ENCODE measurements at places on chromosomes 6 and 20. TPM values are rescaled to one million over a fixed set of nuclear protein-coding genes. Genes with fewer than 3 reads are reported as not detected.

- H3K27ac ChIP-seq, result no peak overlapping the region
- no peaks in the 10 kb centered on the region for H3K4me1 ChIP-seq
- no peak for DNase-seq
- H3K27me3 ChIP-seq, result no peaks in the 10 kb centered on the region
These were observed 12.5 kb downstream of the HSF2 start for GRCh38 chr6:122412001-122412400.

GRCh38 chr6:118652051-118652615, 742 bp upstream of the CEP85L start:
- no peaks in the 10 kb centered on the region for H3K36me3 ChIP-seq
- H3K4me1 ChIP-seq, result no peaks in the 10 kb centered on the region
- peak overlapping the region; percentile 93 for H3K27ac ChIP-seq

Gene ENTPD6
- 45.8 TPM for total RNA-seq

DNA sequence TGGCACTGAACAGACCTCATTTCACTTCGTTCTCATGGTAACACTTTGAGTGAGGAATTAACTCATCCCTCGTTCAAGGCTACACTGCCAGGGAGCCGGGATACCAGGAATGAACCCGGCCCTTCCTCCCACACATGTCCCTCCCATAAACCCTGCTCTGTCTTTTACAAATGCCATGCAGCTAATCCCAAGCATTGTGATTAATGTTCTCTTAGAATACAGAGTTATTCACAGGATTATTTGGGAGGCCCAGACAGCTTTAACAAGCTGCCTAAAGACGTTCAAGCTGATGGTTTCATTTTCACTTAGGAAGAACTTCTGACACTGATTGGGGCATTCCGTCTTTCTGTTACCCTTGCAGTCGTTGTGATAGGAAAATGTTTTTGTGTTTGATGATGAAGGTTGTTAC, 42.5 kb upstream of the CD83 start:
- DNase-seq, result no peak
- H3K4me1 ChIP-seq, result no peaks in the 10 kb centered on the region
- no peaks in the 10 kb centered on the region for H3K36me3 ChIP-seq
- H3K4me3 ChIP-seq, result peak overlapping the region; percentile 40

Gene BNIP5
- under 0.01 TPM for total RNA-seq

DNA sequence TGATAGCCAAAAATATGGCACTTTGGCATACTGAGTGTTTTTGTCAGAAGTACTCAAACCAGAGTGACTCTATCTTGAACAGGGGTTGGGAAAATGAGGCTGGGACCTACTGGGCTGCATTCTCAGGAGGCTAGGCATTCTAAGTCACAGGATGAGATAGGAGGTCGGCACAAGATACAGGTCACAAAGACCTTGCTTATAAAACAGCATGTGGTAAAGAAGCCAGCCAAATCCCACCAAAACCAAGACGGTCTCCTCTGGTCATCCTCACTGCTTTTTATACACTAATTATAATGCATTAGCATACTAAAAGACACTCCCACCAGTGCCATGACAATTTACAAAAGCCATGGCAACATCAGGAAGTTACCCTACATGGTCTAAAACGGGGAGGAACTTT, 985.1 kb downstream of the HACE1 start:
- H3K4me3 ChIP-seq, result no peak overlapping the region
- H3K27ac ChIP-seq, result no peak overlapping the region
- no peaks in the 10 kb centered on the region for H3K4me1 ChIP-seq
- no peak for DNase-seq
- no peaks in the 10 kb centered on the region for H3K36me3 ChIP-seq
- no peaks in the 10 kb centered on the region for H3K27me3 ChIP-seq

DNA sequence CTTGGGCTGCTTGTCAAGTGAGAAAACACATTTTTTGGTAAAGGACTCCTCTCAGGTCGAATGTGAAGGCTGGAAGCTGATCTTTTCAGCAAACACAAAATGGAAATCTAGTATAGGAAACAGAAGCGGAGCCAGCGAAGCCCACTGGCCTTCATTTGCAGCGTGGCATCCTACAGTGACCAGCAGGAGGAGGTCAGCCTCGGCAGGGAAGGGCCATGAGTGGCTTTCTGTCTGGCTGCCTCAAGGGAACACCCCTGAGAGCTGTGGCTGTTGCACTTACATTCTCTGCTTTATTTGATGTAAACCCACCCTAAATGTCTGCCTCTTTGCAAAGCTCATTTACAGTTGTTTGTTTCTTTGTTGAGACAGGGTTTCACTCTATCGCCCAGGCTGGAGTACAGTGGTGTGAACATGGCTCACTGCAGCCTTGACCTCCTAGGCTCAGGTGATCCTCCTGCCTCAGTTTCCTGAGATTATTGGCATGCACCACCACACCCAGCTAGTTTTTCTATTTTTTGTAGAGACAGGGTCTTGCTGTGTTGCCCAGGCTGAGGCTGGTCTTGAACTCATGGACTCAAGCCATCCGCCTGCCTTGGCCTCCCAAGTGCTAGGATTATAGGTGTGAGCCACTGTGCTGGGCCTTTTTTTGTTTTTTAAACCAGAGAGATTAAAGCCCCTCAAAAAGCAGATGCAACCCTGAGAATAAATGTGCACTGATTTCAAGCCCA, 322.0 kb upstream of the SOX4 start:
- no peak for DNase-seq
- H3K4me1 ChIP-seq, result no peaks in the 10 kb centered on the region
- H3K27ac ChIP-seq, result no peak overlapping the region
- H3K36me3 ChIP-seq, result no peaks in the 10 kb centered on the region
- no peak overlapping the region for H3K4me3 ChIP-seq
- no peaks in the 10 kb centered on the region for H3K27me3 ChIP-seq

- H3K36me3 ChIP-seq, result no peaks in the 10 kb centered on the region
- DNase-seq, result no peak
- no peak overlapping the region for H3K4me3 ChIP-seq
- no peaks in the 10 kb centered on the region for H3K27me3 ChIP-seq
- no peak overlapping the region for H3K27ac ChIP-seq
These were observed 19.2 kb downstream of the AGPAT4 start for GRCh38 chr6:161254464-161255253.

DNA sequence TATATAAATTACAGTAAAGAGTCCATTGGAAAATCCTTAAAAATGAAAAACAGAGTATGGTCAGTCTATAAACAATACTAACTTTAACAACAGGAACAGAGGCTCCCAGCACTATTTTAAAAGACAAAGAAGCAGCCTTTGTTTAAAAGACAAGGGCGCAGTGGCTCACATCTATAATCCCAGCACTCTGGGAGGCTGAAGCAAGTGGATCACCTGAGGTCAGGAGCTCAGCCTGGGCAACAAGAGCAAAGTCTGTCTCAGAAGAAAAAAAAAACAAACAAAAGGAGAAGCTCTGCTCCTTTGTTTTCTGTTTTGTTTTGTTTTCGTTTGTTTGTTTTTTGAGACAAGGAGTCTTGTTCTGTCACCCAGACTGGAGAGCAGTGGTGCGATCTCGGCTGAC, 89.4 kb downstream of the DTNBP1 start:
- no peak overlapping the region for H3K4me3 ChIP-seq
- H3K36me3 ChIP-seq, result no peaks in the 10 kb centered on the region

DNA sequence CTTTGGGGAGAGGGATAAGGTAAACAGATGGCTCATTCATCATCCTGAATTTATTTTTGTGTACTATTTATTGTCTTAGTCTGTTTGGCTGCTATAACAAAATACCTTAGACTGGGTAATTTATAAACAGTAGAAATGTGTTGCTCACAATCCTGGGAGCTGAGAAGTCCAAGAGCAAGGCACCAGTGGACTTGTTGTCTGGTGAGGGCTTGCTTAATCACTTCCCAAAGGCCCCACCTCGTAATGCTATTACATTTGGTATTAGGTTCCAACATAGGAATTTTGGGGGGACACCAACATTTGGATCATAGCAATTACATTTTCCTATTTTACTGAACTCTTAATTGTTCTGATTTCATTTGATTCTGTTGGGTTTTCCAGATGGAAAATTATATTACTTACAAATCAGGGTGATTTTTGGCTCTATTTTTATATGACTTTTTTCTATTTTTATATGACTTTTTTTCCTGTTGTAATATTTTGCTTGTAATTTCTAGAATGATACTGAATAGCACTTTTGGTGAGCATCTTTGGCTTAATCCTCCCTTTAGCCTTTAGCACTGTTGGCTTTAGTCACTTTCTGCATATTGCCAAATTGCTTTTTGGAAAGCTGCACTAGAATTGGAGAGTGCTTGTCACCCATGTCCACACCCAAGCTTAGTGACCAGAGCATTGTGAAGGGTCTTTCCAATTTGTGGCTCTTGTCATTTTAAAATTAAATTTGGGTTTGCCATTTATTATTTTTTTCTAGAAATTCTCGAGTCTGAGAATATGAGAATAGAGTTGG, 43.7 kb upstream of the TULP4 start:
- H3K27ac ChIP-seq, result peak overlapping the region; percentile 36
- H3K27me3 ChIP-seq, result no peaks in the 10 kb centered on the region
- no peak for DNase-seq
- H3K4me1 ChIP-seq, result no peaks in the 10 kb centered on the region
- no peak overlapping the region for H3K4me3 ChIP-seq

- H3K27ac ChIP-seq, result no peak overlapping the region
- H3K27me3 ChIP-seq, result no peaks in the 10 kb centered on the region
- H3K4me3 ChIP-seq, result no peak overlapping the region
- no peak for DNase-seq
- H3K36me3 ChIP-seq, result no peaks in the 10 kb centered on the region
- no peaks in the 10 kb centered on the region for H3K4me1 ChIP-seq
These were observed 355.1 kb upstream of the ADGRB3 start for GRCh38 chr6:68279793-68280557.
